ENCODE measurements at places on chromosomes 2 and 18. TPM values are rescaled to one million over a fixed set of nuclear protein-coding genes. Genes with fewer than 3 reads are reported as not detected.

The EVX2 gene
- polyA plus RNA-seq, result not detected

The CTIF gene
- polyA plus RNA-seq, result 50.2 TPM

The ZSWIM2 gene
- polyA plus RNA-seq, result 0.86 TPM

The EGR4 gene
- polyA plus RNA-seq, result not detected

The GREB1 gene
- polyA plus RNA-seq, result 24.5 TPM

The VAMP8 gene
- polyA plus RNA-seq, result not detected

The YES1 gene
- polyA plus RNA-seq, result 7.4 TPM

The ASB18 gene
- not detected for polyA plus RNA-seq

The C18orf63 gene
- polyA plus RNA-seq, result not detected

The MYCN gene
- 27.2 TPM for polyA plus RNA-seq

The ICA1L gene
- polyA plus RNA-seq, result 61.4 TPM

The MAB21L4 gene
- not detected for polyA plus RNA-seq

The MTA3 gene
- polyA plus RNA-seq, result 11.9 TPM

The SIGLEC15 gene
- not detected for polyA plus RNA-seq

The CACNB4 gene
- polyA plus RNA-seq, result 29.0 TPM

The SCRN3 gene
- polyA plus RNA-seq, result 57.1 TPM

The ANKRD30B gene
- polyA plus RNA-seq, result not detected

The KLHL29 gene
- polyA plus RNA-seq, result 48.4 TPM
